8988T (cell line): ENCODE measurements at places on chromosomes 7 and 10.

GRCh38 chr7:116218051-116218645 lies 7.8 kb downstream of the TES start:
- no peak for DNase-seq

DNA sequence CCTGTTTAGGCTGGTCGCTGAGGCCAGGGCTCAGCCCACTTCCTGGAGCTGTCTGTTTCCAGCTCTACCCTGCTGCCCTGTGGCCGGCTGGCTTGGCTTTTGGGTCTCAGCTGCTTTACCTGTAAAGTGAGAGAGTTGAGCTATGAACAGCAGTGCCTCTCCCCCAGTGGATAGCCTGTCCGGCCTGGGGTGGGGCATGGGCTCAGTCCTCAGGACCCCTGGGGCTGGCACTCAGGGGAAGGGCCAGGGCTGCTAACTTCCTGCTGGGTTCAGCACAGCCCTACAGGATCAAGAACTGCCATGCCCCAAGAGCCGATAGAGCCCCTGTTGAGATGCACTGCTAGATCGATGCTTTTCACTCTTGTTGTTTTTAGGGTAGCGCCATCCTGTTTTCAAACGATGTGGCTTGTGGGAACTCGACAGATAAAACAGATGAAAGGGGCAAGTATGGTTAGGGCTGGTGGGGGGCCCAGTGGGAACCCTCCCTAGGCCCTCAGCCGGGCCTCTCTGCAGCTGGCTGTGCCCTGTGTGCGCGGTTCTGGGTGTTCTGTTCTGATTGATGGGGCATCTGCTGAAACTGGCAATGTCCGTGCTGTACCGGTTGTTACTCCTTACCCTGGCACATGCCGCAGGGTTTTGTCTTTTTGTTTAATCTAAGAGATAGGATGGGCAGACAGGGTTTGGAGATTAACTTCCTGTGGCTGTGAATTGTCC lies 10.0 kb upstream of the SFRP5 start:
- no peak for DNase-seq

DNA sequence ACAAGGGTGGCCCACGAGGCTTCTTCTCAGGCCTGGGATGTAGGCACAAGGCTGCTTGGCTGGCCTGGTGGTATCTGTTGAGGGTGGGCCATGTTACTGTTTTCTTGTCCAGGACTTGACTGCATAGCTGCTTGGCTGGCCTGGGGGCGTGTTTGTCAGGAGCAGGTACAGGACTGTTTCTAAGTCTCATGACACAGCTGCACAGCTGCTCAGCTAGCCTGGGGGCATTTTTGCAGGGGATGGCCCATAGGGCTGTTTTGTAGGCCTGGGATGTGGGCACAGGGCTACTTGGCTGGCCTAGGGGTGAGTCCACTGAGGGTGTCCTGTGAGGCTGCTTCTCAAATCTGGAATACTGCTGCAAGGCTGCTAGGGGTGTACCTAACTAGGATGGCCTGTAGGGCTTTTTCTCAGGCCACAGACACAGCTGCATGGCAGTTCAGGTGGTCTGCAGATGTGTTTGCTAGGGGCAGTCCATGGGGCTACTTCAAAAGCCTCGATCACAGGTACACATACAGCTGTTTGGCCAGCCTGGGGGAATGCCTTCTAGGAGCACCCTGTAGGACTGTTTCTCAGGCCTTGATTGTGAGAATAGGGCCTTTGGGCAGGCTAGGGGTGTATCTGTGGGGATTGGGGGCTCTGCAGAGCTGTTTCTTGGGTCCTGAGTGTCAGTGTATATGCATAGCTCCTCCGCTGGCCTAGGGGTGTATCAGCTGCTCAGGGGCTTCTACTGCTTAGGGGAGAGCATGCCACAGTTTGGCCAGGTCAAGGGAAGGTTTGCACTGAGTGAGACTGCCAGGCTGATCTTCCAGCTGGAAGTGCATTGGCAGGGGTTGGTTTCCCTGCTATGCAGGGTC lies 26.6 kb upstream of the PLA2G12B start:
- DNase-seq: no peak

DNA sequence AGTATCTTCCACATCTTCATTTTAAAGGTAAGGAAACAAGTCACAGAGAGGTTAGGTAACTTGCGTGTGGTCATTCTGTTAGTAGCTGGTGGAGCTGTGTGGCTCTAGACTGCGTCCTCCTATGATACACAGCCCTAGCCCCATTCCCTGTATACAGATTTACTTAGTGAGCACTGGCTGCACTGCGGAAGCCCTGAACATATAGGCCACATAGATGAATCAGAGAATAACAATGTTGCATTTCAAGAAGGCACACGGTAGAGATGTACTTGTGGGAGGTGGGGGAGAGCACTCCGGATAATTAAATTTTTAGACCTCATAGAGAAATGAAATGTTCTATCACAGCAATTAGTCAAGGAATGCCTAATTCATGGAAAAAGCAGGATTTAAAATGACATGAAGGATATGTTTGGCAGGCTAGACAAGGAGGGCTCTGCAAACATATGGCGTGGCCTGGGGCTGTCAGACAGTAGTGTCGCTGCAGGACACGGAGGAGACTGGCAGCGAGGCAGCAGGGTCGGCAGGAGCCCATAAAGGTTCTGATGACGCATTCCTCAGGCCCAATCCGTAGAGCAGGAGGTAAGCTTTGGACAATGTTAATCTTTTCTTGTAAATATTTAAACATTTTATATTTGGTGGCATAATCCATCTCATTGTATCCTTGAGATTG lies 29.5 kb downstream of the RAB11FIP2 start:
- DNase-seq: no peak

DNA sequence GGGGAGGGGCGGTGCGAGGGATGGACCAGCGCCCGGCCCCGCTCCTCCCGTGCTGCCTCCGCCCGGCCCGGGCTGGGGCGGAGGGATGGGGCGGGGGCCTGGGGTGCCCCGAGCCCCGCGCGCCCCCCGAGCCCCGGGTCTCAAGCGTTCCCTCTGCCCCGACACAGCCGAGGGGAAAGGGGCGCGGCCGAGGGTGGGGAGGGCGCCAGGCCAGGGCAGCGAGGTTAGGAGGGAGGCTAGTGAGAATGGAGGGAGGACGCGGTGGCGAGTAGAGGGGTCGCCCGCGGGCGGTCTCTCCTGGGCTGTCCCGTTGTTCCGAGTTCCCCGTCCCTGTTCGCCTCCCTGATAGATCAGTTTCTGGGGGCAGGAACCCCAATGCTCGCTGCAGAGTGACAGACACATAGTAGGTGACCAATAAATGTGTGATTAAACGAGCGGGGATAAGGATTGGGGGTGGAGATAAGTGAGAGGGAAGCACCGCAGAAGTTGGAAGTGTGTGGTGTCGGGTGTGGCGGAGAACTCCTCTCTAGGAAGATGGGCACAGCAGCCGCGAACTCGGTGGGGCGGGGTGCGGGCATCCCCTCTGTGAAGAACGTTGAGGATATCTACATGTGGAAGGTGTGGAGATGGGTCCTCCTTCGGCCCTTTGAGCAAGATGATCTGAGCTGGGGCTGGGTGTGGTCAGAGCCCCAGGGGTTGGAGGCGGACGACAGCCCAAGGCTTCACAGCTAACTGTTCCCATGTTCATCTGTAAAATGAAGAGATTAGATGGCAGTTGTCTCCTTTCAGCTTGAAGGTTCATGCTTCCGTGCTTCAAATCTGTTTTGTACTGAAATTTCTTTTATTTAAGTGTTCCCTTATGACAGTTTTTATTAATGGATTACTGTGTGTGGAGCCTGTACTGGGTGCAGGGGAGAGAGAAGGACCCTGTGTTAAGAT lies 580 bp downstream of the ZNF775 start:
- no peak for DNase-seq

- DNase-seq: peak; percentile 58
Observed at GRCh38 chr7:3300651-3301448, at the start of gene SDK1. TSS of gene SDK1 (plus strand) at chr7:3301252. CDS start at chr7:3301587, 335 bp downstream.

DNA sequence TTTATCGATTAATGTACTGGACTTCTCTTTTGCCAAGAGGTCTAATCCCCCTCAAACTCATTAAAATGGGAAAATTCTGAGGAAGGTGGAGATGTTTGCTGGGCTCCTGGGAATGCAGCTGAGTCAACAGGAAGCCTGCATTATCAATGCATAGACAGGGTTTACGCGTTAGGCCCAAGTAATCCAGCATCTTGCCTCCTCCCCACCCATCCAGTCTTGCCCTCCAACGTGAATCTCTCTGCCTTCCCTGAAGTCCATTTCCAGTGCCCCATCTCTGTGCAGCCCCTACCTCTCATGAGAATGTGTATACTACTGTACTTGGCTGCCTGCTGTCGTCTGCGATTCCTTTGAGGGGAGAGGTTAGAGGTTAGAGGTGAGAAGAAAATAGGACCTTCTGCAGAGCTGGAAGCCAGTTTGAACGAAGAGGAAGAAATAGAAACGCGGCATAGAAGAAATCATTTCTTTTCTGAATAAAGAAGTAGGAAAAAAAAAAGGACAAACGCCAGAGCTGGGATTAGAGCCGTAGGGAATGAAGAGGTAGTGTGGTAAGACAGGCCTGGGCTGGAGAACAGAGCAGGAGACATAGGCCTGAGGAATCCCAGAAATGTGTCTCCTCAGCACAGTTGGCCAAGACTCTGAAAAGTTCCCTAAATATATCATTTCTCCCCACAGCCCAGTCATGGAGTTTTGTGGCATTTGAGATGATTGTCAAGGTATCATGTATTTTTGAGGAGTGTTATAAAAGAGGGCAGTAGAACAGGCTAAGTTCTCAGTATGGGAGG lies 75.6 kb downstream of the MYOF start:
- no peak for DNase-seq

- DNase-seq: no peak
Observed at GRCh38 chr10:95837356-95837776, 70.4 kb upstream of the CC2D2B start.

DNA sequence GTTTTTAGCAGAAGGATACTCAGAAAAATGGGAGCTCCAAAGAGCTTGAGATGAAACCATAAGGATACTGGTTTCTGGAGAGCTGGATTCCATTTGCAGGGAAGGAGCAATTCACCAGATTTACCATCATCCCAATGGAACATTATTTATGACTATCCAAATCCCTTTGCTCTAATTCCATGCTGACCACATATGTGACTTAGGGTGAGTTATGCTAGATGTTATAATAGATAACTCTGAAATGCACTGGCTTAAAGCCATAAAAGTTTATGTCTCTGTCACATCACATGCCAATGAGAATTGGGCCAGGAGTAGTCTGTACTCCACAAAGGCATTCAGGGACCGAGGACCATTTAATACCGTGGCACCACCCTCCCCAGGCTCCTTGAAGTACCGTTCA lies 185.2 kb downstream of the SKIDA1 start:
- DNase-seq: no peak

DNA sequence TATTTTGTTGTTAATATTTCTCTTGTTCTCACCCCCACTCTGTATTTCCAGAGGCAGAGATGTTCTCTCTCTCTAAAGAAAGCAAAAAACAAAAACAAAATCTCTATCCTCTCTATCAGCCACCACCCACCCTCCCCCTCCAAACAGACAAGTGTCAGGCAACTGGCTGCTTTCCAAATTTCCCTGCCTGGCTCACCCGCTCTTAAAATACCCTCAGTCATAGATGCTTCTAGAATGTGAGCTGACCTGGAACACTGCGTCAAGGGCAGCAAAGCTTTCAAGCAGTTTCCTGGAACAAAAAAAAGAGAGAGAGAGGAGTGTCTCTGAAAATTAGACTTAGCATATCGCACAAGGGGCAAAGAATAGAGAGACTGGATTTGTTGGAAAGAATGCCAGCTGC lies 341.0 kb upstream of the ZMIZ1 start:
- no peak for DNase-seq
